ENCODE measurements at places on chromosomes 13 and 19.
A peak's percentile ranks its signal among the peaks of the same experiment; 100 is the strongest.

DNA sequence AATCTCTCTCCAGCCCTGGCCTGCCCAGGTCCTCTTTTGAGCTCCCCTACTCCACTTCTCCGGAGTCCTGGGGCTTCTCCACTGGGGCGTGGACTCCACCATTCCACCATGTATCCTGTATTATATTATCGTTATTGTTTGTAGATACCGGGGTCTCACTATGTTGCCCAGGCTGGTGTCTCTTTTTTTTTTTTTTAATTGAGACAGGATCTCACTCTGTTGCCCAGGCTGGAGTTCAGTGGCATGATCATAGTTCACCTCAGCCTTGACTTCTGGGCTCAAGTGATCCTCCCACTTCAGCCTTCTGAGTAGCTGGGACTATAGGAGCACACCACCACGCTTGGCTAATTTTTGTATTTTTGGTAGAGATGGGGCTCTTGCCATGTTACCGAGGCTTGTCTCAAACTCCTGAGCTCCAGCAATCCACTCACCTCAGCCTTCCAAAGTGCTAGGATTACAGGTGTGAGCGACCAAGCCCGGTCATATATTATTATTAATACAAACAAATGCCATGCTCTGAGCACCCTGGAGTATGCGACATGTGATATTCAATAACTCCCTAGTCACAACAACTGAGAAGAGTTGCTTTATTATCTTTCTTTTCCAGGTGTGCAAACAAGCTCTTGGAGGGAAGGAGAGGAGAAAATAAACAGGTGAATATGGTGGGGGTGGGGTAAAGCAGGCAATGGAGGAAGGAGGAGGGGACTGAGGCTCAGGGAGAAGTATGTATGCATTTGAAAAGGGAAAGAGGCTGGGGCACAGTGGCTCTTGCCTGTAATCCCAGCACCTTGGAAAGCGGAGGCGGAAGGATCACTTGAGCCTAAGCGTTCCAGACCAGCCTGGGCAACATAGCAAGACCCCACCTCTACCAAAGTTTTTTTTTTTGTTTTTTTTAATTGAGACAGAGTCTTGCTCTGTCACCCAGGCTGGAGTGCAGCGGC lies 2.8 kb upstream of the CERS4 start:
- DNase-seq: no peak

- no peak for DNase-seq
Measured at GRCh38 chr13:27827646-27828045, 35.4 kb downstream of the GSX1 start.

DNA sequence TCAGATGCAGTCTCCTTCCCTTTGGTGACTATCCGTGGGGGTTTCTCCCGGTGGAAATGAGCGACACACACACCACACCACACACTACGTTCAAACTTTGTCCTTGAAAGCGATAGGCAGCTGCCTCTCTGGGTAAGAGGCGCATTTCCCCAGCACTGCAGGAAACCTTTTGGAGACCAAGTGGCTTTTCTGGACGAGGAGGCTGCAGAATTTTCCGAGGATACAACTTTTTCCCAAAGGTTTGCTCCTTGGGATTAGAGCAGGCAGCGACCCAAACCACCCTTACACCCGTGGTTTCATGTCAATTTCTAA lies 38.2 kb upstream of the FLT1 start:
- DNase-seq: no peak

DNA sequence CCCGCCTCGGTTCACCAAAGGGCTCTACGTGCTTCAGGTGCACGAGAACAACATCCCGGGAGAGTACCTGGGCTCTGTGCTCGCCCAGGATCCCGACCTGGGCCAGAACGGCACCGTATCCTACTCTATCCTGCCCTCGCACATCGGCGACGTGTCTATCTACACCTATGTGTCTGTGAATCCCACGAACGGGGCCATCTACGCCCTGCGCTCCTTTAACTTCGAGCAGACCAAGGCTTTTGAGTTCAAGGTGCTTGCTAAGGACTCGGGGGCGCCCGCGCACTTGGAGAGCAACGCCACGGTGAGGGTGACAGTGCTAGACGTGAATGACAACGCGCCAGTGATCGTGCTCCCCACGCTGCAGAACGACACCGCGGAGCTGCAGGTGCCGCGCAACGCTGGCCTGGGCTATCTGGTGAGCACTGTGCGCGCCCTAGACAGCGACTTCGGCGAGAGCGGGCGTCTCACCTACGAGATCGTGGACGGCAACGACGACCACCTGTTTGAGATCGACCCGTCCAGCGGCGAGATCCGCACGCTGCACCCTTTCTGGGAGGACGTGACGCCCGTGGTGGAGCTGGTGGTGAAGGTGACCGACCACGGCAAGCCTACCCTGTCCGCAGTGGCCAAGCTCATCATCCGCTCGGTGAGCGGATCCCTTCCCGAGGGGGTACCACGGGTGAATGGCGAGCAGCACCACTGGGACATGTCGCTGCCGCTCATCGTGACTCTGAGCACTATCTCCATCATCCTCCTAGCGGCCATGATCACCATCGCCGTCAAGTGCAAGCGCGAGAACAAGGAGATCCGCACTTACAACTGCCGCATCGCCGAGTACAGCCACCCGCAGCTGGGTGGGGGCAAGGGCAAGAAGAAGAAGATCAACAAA lies 2.6 kb downstream of the PCDH17 start:
- no peak for DNase-seq

GRCh38 chr13:42377640-42378382 lies 105.9 kb downstream of the AKAP11 start:
- DNase-seq: no peak

DNA sequence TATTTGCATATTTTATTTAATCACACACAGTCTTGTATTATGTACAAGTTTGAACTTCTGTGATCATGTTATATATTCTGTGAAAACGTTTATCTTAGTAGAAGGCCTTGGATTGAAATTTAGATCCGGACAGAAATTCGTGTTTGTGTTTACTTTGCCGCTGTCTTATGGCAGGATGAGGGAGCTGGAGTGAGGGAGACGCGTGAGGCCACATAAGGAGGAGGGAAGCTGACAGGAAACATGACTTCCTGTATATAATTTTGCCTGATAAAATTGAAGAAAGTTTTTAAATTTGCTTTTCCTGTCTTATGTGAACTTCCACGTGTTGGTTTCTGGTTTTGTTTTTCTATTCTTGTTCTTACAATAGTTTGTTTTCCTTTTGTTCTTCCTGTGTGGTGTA lies 200.2 kb downstream of the MTUS2 start:
- no peak for DNase-seq

DNA sequence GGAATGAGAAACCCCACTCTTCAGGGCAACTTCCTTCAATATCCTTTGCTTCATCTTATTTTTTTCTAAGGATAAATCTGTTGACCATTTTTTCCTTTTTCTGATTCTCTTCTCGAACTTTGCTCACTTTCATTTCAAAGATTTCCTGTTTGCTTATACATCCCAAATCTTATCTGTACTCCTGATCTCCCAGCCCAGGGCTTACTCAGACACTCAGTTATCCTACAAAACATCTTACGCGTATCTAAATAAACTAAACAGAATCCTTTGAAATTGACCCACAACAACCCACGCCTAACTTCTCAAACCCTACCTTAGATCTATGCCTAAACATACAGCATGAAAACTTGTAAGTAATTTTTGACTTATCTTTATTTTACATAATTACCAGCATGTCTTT lies 179.2 kb downstream of the ABCC4 start:
- no peak for DNase-seq

- no peak for DNase-seq
Measured at GRCh38 chr13:38530492-38530891, 156.4 kb upstream of the FREM2 start.

DNA sequence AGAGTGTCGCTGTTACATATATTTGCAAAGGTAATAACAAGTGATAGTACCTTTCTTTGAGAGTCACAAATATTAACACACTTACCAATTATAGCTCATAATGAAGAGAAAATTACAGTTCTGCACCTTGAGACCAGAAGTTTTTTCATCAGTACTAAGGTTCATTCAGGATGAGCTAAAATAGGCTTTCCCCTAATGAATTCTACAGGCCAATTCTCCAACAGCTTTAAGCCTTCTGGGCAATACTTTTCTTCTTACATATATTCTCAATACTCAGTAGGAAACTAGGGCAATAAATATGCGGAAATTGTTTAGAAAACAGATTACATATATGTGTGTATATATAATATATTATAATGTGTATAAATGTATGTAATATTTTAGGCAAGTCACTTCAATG lies 2672.8 kb upstream of the PCDH20 start:
- DNase-seq: no peak

DNA sequence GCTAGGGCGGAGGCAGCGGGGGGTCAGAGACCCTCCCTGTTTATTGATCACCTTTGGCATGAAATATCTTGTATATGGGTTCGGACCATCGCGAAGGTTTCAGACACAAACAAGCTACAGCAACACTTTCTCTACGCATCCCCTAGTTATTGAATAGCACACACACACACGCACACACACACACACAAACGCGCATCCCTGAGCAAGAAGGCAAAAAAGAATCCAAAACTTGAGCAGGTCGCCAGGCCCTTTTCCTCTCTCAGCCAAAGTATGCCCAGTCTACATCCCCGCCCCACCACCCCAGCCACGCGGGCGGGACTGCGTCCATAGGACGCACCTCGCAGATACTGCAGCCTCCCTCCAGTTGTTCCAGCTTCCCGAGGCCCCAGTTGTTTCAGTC lies 16.0 kb downstream of the POU4F1 start:
- DNase-seq: no peak

- DNase-seq: peak; percentile 80
Measured at GRCh38 chr13:41696163-41697003, 239.0 kb downstream of the RGCC start.

- no peak for DNase-seq
Measured at GRCh38 chr13:29840585-29840984, 9.8 kb downstream of the UBL3 start.

GRCh38 chr13:80552851-80553440 lies 212.0 kb upstream of the SPRY2 start:
- DNase-seq: no peak

GRCh38 chr13:72757792-72758535 lies 23.7 kb downstream of the DIS3 start:
- DNase-seq: no peak
